Motor neuron (in vitro differentiated cells): ENCODE measurements at places on chromosomes 7 and 10. TPM values are rescaled to one million over a fixed set of nuclear protein-coding genes. Genes with fewer than 3 reads are reported as not detected.

FAM131B gene
- 37.8 and 38.9 TPM in 2 replicates for total RNA-seq

CRHR2 gene
- total RNA-seq: 0.43 and 0.63 TPM in 2 replicates

GAD2 gene
- 0.08 and 0.10 TPM in 2 replicates for total RNA-seq

GIMAP5 gene
- 2.0 and 2.5 TPM in 2 replicates for total RNA-seq

CYP2W1 gene
- total RNA-seq: 0.52 and 1.7 TPM in 2 replicates

COL28A1 gene
- total RNA-seq: 1.1 and 1.7 TPM in 2 replicates

PALD1 gene
- 1.9 and 2.1 TPM in 2 replicates for total RNA-seq

CCL24 gene
- not detected in 2 replicates for total RNA-seq

HMX3 gene
- total RNA-seq: not detected in 2 replicates

GPR141 gene
- not detected in 2 replicates for total RNA-seq

CLRN3 gene
- total RNA-seq: not detected in 2 replicates

PHYH gene
- 20.3 and 22.7 TPM in 2 replicates for total RNA-seq
